ENCODE measurements at places on chromosomes 3 and 15. TPM values are rescaled to one million over a fixed set of nuclear protein-coding genes. Genes with fewer than 3 reads are reported as not detected.

DNA sequence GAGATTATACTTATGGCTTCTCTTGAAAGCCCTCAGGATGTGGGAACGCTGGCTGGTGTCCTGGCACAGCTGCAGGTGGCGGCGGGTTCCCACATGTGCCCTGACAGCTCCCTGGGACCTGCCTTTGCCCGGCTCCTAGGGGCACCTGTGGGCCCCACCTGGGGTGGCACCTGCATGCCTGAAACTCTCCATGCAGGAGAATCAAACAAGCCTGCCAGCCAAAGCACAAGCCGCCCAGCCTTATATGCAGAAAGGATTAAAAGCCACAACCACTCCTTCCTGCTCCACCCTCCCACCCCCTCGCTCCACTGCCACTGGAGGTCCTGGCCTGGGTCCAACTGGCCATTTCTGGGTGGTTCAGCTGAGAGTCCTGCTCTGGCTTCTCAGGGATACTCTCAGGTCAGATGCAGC, 18.1 kb downstream of the TRPM1 start:
- H3K4me1 ChIP-seq, result no peaks in the 10 kb centered on the region
- no peak for DNase-seq
- no peaks in the 10 kb centered on the region for H3K27me3 ChIP-seq
- no peak overlapping the region for H3K27ac ChIP-seq
- H3K36me3 ChIP-seq, result no peaks in the 10 kb centered on the region

Gene GABRB3
- 11.8 TPM for polyA plus RNA-seq

DNA sequence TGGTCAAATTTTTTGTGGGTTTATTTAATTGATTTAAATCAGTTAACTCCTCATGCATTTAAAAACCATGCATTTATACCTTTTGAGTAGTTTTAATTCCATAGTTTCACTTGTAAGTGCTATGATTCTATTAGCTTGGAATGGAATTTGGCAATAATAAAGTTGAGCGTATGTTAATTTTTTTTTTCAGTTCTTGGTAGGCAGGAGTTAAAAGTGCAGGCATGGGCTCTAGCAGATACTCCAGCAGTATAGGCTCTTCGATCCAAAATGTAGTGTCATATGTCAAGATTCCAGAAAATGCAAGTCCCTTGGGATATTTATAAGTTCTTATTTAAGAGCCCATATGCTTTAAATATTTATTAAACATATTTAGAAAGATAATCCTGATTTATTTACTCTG, 70.3 kb downstream of the LYSMD4 start:
- H3K27me3 ChIP-seq, result no peaks in the 10 kb centered on the region
- no peak overlapping the region for H3K4me3 ChIP-seq
- H3K36me3 ChIP-seq, result no peaks in the 10 kb centered on the region

Gene ITIH4
- 30.2 TPM for polyA plus RNA-seq

- DNase-seq, result no peak
- peak overlapping the region; percentile 88 for H3K4me3 ChIP-seq
- no peak overlapping the region for H3K27ac ChIP-seq
- H3K4me1 ChIP-seq, result peaks cover 15% of the 10 kb centered on the region
- no peaks in the 10 kb centered on the region for H3K27me3 ChIP-seq
Measured at GRCh38 chr3:120092474-120092873, 1.8 kb downstream of the GSK3B start.

Measured in testis (tissue), 5 donors.